NCI-H1436 treated with DMSO at 0.1 percent for 48 hours (cell line): ENCODE measurements at places on chromosomes 7 and 10.

DNA sequence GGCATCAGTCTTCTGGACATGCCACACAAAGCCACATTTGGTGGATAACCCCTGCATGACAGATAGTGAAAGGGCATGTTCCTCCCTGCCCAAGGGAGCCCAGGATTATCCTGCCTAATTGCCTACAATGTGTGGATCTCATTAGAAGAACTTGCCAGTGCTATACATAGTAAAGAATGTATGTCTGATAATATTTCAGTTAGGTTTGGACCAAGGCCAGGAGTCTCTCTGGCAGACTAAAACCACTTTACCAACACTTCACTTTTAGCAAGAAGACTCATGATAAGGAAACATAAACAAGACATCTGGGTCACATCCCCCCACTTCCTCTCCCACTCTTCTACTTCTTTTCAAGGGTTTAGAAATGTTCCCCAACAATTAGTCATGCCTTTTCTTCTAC lies 196.7 kb downstream of the MTERF1 start:
- no peak for DNase-seq

GRCh38 chr7:40572810-40573465 lies 438.1 kb downstream of the SUGCT start:
- DNase-seq, result no peak

DNA sequence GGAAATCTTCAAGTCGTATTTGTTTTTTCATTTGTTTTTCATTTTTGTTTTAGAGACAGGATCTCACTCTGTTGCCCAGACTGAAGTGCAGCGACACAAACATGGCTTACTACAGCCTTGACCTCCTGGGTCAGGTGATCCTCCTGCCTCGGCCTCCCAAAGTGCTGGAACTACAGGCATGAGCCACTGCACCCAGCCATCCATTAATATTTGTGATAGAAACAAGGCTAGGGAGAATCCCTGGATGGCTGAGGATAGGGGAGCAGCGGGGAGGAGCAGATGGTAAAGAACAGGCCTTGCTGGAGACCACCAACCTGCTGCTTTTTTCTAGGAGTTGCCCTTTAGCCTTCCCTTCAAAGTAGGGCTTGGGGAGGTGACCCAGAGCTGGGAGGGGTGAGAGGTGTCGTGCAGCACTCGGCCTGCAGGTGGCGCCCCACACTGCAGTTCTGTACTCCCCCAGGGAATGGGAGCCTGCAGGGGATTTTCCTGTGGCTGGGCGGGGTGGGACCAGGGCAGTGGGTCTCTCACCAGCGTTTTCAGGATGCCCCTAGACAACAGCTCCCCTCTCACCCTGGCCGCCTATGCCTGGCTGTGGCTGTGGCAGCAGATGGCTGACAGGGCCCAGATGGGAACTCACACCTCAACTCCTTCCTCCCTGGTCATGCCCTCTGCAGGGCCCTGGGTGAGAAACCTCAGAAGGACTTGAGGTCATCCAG lies 12.6 kb upstream of the CDH23 start:
- DNase-seq, result no peak

GRCh38 chr10:104150139-104150538 lies 28.2 kb downstream of the SFR1 start:
- DNase-seq, result no peak

DNA sequence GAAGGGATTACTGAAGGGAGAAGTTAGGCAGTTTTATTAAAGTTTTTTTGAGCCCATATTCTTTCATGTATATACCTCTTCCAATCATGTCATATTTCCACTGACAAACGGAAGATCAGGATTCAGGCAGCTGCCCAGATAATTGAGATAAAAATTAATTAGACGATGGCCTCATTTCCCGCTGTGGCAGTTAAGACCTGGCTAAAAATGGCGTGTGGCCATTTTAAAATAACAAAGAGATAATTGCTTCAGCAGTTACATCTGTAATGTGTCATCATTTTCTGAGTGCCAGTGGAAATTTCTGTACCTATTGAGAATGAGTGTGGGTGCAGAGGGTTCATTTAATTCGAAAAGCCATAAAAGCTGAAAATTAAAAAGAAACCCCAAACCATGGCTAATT lies 215.1 kb downstream of the STK31 start:
- no peak for DNase-seq

DNA sequence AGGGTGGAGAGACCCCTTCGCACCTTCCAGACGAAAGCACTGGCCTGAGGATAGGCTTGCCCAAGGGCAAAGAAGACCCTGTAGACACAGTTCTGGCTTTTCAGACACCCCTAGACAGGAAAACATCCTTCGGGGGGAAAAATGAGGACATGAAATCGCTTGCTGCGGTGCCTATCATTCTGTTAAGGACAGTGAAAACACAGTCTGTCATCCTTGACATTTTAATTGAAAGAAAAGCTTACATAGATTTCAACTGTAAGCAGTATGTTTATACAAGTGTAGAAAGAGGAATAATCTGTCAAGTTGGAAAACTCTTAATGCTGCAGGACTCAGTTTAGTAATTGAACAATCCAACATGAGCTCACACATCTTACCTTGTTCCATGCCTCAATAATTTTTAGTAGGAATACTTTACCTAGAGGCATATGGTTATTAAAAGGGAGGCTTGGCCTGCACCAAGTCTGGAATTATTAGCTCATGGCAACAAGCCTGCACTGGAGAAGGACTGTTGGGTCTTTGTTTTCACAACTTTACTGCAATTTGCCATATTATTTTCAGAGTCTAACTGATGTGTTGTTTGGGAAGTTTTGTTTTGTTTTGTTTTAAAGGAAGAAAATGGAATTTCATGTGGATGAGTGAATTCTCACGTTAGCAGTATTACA lies 243.5 kb downstream of the TRIL start:
- no peak for DNase-seq

- no peak for DNase-seq
Measured at GRCh38 chr10:62587011-62587410, 212.8 kb downstream of the ZNF365 start.

GRCh38 chr7:2718296-2718965 lies 30.4 kb downstream of the AMZ1 start:
- DNase-seq, result no peak

GRCh38 chr7:127733986-127734385 lies 82.0 kb downstream of the SND1 start:
- no peak for DNase-seq

GRCh38 chr7:20964281-20964918 lies 177.7 kb upstream of the SP8 start:
- peak; percentile 99 for DNase-seq

DNA sequence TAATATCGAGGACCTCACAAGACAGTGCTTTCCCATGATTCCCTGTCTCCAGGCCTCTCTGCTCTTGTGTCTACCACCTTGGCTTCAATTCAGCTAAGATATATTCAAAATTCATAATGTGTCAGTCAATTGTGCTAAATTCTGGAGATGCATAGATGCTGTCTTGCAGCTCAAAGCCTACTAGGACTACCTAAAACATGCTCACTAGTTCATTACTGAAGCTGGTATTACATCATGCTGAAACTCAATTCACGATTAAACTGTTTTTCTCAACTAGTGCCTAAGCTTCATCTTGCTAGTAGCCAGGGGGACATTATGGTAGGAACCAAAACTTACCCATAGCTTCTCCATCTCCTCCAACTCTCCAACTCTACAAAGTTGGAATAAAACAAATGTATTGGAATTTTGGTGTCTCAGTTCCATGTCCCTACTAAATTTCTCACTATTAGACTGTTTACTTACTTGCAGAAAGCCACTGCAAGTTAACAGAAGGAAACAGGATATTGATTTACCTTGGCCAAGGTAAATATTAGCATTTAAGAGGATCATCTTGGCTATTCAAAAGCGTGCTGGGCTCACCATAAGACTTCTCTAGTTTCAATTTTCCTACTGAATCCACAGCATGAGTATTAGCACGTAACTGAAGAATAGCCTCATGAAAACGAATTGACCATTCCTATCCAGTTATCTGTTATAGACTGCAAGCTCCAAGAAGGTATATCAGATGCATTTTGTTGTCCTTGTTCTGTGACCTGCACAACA lies 53.6 kb downstream of the CREB3L2 start:
- no peak for DNase-seq

GRCh38 chr10:60376221-60377041 lies 13.2 kb downstream of the ANK3 start:
- DNase-seq, result no peak

DNA sequence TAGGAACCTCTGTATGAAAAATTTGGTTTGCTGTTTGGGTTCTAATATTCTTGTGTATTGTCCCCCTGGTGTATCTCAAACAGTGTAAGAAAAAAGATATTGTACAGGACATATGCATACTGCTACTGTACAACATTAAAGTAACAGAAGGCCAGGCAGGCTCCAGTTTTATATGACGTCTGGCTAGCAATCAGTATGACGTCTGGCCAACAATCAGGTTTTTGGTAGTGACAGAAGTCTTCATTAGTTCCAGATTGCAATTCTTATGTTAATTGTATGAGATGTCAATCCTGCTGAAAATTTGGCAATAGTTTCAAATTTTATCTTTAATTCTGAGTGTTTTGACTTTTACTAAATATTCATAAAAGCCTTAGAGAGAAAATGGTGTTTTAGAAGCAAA lies 67.9 kb upstream of the KCND2 start:
- DNase-seq, result no peak

DNA sequence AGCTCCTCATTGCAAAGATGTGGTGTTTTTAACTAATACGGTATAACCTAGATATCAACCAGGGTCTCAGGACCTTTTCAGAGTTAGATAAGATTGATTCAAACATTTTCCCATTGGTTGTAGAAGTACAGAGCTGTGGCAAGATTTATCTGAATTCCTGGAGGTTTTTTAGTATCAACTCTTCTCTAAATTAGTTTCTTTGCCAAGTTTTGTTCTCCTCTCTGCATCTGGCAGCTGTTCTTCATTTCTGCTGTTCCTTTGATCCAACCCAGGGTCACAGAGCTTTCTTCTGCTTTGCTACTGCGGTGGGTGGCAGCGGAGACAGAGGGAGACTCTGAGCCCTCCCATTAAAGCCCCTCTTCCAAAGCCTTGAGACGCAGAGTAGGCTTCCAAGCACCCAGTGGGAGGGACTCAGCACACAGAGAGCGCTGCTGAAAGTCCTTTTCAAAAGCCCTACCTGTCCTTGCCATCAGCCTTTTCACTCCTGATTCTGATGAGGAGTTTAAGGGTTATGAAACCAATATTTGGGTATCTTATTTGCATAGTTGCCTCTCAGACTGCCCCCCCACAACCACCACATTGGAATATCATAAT lies 146.3 kb upstream of the EEPD1 start:
- no peak for DNase-seq

- DNase-seq, result no peak
Measured at GRCh38 chr10:44341886-44342285, 43.0 kb downstream of the CXCL12 start.

- DNase-seq, result no peak
Measured at GRCh38 chr7:143463556-143463955, 14.1 kb upstream of the TAS2R41 start.

- no peak for DNase-seq
Measured at GRCh38 chr10:19944911-19945663, 128.9 kb downstream of the PLXDC2 start.

DNA sequence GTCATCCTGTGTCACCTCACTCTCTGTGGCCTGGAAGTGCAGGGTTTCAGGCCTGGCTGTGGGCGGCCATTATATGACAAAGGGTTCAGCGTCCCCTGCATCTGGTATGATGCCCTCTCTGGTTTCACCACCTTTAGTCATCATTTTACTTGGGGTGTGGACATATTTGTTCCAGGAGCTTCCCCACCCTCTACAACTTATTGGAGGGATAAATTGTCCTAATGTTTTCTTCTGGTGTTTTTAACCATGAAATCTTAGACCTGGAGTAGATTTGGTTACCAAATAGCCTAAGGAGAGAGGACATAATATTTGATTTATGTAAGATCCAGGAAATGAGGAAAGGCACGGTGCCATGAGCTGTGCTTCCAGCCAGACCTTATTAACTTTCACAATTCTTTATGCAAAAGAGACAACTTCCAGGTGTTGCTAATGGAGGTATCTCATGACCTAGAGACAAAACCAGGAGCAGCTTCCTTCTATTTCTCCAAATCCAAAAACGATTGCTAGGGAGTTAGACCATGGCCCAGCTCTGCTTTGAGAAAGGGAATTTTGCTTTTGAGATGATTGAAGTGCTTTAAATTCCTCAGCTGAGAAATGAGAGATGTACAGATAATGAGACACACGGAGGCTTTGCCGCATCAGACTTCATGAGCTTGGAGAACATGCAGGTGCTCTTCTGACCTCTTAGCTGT lies 20.9 kb downstream of the WBP1L start:
- DNase-seq, result no peak

DNA sequence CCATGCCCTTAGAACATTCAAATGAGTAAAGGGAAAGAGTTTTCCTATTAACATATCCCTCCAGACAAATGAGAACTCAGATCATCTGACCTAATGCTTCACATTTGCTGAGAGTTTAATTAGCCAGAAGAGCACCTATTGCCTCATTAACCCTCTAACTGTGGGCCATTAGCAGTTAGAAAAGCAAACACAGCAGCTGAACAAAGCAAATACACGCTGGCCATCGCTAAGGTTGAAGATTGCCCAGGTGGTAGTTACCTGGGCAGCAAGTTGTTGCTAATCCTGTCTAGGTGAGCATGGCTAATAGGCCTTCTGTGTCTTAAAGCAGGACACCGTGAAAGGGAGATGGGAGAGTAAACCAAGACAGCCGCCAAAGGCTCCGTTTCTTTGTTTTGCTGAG lies 49.9 kb upstream of the UCN3 start:
- DNase-seq, result peak; percentile 77

GRCh38 chr7:39353615-39354376 lies 212.4 kb upstream of the YAE1 start:
- no peak for DNase-seq

GRCh38 chr7:159139202-159139601 lies 5.5 kb downstream of the VIPR2 start:
- DNase-seq, result no peak

DNA sequence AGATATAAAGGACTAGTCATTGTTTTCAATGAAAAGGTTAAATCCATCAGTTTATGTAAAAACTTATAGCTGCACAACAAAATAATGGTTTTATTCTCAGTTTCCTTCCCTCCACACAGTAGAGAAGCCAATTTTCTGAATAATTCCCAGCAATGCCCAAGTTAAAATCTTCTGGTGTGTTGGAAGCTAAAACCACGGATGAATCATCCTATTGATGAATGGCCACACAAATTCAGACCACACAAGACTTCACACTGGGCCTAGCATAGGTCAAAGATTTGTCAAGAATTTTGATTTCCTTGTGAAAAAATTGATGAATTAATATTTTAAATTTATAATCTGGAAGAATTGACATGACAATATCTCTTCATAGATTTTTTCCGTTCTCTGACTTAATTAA lies 617.6 kb downstream of the INHBA start:
- no peak for DNase-seq

DNA sequence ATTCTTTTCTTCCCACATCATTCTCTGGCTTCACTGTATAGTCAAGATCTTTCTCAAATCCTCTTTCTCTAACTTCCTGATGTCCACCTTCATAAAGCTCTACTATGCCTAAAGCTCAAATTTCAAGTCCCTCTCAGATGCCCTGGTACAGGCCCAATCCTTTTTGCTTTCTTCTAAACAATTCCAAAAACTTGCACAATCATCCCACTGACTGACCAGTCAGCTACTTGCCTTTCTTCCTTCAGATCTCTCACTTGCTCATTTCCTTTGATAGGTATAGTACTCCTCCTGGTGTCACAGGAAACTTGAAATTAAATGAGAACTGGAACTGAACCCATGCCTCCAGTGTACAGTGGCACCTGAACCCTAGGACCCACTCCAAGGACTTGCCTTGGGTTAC lies 18.2 kb downstream of the SEC31B start:
- DNase-seq, result no peak

GRCh38 chr7:39949971-39950472 lies at the start of gene CDK13:
Gene CDK13, plus strand, starts transcription at chr7:39950256. Its CDS starts 386 bp downstream, at chr7:39950642.
- no peak for DNase-seq
